Stimulated activated CD4-positive, alpha-beta T cell treated with anti-CD3 and anti-CD28 coated beads, Interleukin-15, amount 100 ng/mL, for 1 hour (primary cell): ENCODE measurements at places on chromosomes 3 and 15.

DNA sequence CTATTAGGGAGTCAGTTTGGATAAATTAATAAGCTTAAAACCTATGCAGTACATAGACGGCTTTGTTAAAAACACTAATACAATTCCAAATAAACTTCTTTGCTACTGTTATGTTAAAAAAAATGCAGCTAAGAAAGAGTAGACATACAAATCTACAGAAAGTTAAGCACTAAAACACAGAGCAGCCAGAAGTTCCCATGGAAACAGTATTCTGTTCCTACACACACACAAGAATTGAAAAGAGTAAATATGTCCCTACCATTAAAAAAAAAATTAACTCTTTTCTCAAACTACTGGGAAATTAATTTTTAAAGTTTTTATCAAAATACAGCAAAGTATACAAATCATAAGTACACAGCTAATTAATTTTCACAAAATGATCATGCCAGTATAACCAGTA lies 71.6 kb downstream of the CLASP2 start:
- DNase-seq, result no peak

GRCh38 chr3:141279077-141279967 lies 47.7 kb downstream of the PXYLP1 start:
- DNase-seq, result no peak

DNA sequence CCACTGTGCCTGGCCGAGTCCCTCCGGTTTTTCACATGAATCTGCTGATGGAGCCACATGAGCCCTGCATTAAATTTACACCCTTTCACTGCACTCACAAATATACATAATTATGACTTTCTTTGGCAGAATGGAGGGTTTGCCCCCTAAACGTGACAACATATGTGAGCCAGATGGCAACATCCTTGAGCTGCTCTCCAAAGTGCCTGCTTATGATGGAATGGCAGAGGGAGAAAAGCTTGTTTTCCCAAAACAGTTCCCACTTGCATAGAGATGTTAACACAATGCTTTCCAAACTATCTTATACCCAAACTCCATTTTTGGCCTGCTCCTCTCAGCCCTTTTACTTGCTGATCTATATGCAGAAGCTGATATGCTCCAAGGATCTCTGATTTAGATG lies 54.9 kb downstream of the ABCC5 start:
- no peak for DNase-seq

DNA sequence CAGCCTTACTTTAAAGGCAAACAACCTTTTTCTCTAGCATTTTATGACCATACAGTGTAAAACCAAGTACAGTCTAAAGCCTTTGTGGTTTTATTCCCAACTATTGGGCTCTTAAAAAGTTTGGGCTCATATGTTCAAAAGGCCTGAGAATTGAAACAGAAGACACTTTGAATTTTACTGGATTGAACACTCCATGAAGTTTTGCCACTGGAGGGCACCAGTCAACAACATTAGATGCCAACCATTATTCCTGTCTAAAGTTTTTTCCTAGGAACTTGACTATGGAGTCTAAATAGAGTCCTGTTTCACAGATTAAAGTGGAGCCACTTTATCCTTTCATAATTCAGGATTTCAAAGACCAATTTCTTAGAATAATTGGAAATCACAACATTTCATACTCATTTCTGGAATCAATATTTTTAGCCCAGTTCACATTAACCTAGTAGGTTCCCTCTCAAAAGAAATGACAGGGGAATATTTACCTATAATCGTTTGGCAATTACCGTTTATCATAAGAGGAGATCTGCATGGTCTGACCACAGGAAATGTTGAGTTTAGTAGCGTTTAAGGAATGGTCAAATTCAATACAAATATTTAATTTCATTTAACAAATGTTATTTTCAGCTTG lies 244.1 kb upstream of the PDZRN3 start:
- no peak for DNase-seq

DNA sequence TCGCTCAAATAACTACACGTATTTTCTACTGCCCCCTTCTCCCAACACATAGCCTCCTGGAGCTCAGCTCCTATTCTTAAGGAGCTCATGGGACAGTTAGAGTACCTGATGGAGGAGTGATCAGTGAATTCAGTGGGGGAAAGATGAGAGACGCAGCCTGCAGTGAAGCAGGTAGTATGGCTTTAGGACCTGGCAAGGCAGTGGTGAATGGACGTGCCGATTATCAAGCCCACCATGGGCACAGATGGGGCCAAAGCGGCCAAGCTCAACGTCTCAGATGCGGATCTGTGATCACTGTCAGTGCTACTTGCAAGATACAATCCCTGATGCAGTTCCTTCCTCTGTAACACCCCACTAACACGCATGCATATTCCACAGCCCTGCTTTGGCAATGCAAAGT lies 45.8 kb upstream of the ATP2B2 start:
- DNase-seq, result no peak

- no peak for DNase-seq
These were observed 17.5 kb downstream of the CAND2 start for GRCh38 chr3:12813967-12814366.

DNA sequence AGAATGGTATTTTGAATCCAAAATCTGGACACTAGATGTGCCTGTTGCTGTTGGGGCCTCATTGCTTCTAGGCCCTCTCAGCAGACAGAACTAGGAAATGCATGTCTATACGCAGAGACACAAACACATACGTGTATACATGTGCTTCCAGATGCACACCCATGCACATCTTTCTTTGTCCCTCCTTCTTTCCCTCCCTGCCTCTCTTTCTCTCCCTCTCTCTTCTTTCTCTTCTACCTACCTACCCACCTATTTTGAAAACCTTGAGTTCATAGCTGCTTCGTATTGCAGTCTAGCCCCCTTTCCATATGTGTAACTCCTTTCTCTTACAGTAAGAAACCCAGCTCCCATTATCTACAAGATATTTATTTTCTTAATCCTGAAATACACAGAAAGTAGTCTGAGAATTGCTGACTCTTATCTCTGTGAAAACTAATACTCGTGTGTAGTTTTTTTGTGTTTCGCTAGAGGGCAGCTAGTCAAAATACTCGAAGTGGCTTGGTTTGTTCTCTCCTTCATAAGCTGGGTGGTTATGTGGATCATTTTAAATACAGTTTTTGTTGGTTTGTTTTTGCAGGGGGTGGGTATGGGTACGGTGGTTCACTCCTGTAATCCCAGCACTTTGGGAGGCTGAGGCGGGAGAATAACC lies 18.5 kb downstream of the RPL32 start:
- DNase-seq, result no peak

DNA sequence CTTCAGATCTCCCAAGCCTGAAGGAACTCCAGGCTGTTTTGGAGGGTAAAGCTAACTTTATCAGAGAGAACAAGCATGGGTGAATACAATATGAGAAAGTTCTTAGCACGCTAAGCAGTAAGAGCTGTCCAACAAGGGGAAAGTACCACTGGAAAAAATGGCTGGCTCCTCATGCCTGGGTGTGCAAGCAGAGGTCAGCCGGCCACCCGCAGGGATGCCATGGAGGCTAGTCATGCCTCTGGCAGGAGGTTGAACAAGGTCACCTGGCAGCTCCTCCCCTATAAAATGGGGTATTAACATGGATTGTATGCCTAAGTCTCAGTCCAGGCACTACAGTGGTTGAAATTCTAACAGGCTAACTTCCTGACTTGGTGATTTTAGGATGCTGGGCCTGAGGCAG lies 75.4 kb upstream of the SLC6A1 start:
- DNase-seq, result no peak

- DNase-seq, result no peak
These were observed 709.4 kb upstream of the NR2F2 start for GRCh38 chr15:95620934-95621579.

DNA sequence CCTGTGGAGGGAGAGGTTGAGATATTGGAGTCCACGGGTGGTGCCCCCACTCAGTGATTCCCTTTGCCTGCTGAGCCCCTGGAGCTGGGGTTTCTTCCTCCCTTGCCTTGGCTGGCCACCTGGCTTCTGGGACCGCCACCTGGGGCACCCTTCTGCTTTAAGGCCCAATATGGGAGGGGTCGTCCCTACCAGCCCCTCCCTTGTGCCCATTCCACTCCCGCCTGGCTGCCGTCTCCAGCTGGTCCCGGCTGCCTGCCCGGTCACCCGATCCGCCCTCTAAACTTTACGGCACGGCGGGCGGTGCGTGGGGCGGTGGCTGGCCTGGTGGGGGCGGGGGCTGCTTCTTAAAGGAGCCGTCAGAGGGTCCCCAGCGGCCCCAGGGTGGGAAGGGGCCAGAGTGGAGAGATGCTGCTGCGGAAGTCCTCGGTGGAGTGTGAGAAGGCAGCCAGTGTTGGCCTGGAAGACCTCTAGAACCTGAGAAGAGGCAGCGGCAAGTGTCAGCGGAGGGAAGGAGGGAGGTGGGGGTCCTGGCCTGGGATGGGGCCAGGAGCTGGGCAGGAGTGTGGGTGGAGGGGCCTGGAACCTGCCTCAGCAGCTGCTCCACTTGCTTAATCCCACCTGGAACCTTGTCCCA lies 1.6 kb upstream of the SEMA3B start:
- DNase-seq, result no peak

- no peak for DNase-seq
These were observed 18.1 kb downstream of the FBN1 start for GRCh38 chr15:48627260-48627940.

DNA sequence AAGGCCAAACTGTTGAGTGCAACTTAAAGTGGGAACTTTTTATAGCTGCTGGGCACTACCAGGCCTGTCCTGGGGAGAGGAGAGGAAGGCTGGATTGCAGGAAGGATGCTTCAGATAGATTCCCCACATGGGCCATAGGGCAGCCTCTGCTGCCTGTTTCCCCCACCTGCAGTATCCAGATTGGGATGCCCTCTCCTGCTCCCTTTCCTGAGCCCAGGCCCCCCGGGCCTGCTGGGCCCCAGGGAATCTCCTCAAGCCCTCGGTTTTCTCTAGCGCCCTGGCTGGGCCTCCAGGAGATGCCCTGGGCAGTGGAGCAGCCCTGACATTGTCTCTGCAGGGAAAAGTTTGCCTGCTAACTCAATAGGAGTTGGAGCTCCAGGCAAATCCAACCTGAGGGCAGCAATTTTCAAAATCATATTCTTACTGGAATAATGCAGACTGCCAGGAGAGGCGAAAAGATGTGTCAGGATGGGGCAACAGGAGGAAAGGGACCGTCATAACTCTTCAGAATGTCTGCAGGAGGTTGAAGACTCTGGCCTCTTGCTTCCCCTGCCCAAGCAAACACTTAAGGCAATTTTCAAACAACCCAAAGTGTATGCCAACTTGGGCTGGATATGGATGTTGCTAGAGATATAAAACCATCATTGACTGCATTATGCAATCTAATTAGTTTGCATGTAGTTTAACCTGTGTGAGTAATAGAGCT lies 4.4 kb downstream of the NR2F2 start:
- DNase-seq, result no peak

GRCh38 chr3:192174283-192174682 lies 553.1 kb downstream of the FGF12 start:
- DNase-seq, result no peak

GRCh38 chr3:183697123-183697609 lies 431 bp upstream of the YEATS2 start:
- DNase-seq, result no peak

DNA sequence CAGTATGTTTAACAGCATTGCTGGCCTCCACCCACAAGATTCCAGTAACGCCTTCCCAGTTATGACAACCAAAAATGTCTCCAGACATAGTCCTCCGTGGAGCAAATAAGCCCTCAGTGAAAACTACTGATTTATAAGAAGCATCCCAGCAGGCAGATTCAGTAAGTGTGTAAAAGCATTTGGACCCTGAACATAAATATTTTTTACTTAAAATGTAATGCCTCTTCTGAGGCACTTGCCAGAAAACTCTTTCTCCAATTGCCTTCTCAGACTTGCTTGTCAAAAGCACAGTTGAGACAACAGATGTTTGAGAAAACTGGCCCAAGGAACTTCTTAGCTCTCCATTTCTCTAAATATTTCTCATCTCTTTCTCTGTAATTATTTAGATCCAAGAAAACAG lies 31.8 kb upstream of the DCLK3 start:
- DNase-seq, result no peak

- no peak for DNase-seq
These were observed 3.2 kb upstream of the ILDR1 start for GRCh38 chr3:122025296-122025695.

- no peak for DNase-seq
These were observed 187.6 kb downstream of the NLGN1 start for GRCh38 chr3:173584838-173585831.

- DNase-seq, result no peak
These were observed 328.4 kb upstream of the NECTIN3 start for GRCh38 chr3:110743202-110743601.

GRCh38 chr15:86060674-86061073 lies 19.0 kb upstream of the AGBL1 start:
- DNase-seq, result no peak

- DNase-seq, result no peak
These were observed 14.5 kb downstream of the LRRC2 start for GRCh38 chr3:46551615-46552014.

- no peak for DNase-seq
These were observed 63.2 kb upstream of the IQSEC1 start for GRCh38 chr3:13136426-13136825.

DNA sequence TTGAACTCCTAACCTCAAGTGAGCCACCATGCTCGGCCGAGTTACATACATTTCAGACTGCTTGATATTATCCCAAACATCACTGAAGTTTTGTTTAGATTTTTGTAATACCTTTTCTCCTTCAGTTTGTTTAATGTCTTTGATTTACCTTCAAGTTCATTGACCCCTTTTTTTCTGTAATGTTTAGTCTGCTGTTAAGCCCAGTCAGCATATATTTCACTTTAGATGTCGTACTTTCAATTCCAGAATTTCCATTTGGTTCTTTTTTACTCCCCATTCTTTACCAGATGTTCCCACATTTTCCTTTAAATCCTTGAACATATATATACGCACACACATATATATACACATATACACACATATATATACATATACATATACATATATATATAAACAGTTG lies 59.1 kb upstream of the CTDSPL2 start:
- no peak for DNase-seq

GRCh38 chr3:14699643-14700042 lies 24.7 kb downstream of the C3orf20 start:
- no peak for DNase-seq

DNA sequence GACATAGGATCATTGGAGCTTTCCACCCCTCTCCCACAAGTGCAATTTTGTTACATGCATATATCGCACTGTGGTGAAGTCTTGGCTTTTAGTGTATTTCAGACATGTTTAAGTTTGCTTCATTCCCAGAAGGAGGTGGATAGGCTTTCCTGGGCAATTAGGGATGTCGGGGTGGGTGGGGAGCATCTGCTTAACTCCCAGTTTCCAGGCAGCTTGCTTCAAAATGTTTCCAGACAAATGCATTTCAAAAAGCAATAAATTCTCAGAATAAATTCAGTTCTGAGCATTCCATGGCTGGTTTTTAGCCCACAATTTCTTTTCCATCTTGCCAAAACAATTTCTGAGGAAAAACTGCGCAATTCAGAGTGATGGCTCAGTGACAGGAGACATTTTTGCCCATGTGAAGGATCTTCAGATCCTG lies 227.7 kb upstream of the ZPLD1 start:
- DNase-seq, result no peak

DNA sequence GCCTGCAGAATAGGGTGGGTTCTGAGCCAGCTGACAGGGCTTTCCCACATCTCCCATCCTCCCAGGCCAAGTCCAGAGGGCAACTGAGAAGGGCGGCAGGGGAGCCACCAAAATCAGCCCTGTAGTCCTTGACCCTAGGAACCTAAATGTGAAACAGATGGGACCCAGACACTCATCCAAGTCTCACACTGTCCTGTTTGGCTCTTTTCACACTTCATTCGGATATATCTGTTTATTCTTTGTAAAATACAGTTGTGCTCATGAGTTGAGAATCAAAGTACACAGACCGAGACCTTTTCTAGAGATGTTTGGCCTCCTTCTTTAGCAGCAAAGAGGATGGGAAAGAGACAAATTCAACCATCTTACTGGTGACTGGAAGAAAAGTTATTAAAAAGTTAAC lies 348.4 kb downstream of the MECOM start:
- DNase-seq, result no peak
